GM13977 (cell line): ENCODE measurements at places on chromosomes 11 and 22.

DNA sequence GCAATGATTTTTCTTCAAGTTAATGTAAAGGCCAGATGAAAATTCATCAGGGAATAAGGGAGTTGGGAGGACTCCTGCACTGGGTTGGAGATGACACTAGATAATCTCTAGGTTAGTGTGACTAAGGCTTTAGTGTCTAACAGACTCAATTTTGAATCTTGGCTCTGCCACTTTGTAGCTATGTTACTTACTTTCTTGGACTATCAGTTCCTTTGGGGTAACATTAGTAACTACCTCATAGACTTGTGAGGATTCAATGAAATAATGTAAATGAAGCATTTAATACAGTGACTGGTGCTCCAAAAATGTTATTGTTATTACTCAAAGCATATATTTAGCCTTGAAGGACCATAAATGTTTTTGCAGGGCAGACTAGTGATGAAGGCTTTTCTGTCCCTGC is 9.6 kb upstream of the CCDC89 start:
- DNase-seq: no peak

DNA sequence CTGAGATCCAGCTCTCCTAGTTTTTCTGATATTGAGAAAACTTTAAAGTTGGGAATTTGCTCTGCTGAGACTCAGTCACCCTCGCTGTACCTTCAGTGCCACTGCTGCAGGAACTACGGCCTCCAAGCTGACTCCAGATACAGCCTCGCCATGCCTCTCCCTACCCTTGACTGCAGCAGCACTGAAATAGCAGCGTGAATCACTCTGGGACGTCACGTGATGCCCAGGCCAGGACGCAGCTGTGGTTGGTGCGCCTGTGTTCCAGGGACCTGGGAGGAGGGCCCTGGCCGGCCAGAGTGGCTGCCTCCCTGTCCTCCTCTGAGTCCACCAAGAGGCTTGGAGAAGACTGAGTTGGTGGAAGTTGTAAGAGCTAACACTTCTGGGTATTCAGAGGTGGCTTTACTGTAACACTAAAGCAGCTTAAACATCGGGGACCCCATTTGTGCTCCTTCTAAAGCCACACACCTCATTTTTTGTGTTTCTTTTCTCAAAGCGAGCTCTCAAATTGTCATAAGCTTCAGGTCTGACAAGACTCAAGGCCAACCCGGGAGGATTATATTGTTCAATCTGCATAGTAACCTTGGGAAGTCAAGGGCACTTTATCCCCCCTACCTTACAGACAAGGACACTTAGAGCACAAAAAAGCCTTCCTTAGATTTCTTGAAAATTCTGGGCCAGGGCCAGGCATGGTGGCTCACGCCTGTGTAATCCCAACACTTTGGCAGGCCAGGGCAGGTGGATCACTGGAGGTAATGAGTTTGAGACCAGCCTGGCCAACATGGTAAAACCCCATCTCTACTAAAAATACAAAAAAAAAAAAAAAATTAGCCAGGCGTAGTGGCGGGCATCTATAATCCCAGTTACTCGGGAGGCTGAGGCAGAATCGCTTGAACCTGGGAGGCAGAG is 4.2 kb upstream of the STIP1 start:
- peak; percentile 60 for DNase-seq

DNA sequence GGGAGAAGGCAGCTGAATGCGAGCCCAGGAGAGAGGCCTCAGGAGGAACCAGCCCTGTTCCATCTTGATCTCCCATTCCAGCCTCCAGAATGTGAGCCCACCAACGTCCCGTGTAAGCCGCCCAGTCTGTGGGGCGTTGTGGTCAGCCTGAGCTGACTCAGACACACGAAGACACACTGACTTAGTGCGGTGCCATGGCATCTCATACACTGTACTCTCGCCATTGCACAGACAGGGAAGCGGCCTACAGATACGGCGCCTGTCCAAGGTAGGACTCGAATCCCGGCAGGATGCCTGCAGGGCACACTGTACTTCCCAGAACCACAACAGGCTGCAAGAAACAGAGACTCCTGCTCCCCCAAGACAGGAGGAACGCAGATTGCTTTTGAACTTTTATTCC is 179.6 kb downstream of the CTTN start:
- no peak for DNase-seq

DNA sequence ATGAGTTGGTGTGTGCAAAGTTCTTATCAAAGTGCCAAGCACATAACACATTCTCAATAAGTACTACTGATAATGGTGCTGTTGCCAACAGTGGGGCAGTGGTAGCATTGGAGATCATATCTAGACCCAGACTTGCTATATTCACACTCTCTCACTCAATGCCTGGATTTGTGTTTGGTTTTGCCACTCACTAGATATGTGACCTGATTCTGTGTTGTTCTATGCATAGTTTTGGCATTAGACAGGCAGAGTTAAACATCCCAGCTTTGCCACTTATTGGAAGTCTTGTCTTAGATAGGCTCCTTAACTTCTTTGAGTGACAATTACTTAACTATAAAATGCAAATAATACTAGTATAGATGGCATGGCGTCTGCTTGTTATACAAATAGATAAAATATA is 642.6 kb upstream of the CCDC179 start:
- no peak for DNase-seq

- no peak for DNase-seq
Measured at GRCh38 chr22:43530349-43531201, 118.8 kb downstream of the MPPED1 start.

DNA sequence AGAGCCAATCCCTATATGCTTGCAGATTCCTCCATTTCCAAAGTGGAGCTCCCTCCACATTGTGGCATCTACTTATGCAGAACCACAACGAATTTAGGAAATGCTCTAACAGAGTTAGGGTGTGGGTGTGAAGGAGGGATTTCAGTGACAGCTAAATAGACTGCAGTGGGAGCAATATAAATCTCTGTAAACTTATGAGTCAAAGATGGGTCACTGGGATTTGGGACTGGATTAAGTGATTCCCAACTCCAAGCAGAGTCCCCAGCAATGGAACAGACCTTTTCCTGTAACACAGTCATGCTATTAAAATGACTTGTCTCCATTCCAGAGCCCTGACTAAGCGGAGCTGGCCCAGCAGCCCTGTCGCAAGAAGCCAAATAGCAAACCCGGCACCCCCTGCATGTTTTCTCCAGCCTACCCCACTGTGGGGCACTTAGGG is 36.6 kb downstream of the RPL27A start:
- no peak for DNase-seq

GRCh38 chr11:94477624-94478023 is 16.0 kb downstream of the MRE11 start:
- DNase-seq: no peak

DNA sequence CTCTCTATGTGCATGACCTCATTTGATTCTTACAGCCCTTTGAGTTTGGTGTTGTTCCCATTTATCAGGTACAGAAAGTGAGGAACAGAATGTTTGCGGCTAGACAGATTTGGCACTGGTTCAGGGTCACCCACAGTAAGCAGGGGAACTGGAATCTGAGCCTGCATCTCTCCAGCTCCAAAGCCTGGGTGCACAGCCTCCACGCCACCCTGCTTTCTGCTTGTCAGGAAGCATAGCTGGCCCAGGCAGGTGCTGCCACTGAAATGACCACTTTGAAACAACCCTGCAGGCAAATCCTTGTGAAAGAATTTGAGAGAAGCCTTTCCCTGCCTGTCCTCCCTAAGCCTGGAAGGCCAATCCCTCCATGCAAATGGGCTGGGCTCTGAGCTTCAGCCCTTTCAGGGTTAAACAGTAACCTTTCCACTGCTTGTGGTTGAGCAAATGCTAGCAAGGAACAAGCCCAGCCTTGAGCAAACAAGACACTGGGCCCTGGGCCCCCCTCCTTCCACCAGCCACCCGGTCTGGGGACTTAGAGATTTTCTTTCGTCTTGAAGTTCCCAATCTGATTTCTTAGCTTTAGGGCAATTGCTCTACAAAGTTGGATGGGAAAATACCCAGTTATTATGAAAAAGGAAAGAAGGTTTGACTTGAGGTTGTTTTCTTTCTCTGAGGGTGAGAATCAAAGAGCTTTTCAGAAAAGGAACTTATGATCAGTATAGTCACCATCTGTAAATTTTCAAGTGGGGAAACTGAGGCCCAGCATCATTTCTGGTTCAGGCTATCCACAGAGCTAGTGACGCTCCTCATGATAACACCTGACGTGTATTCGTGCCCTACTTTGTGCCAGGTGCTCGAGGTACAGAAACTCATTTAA is 19.4 kb downstream of the EHF start:
- no peak for DNase-seq

DNA sequence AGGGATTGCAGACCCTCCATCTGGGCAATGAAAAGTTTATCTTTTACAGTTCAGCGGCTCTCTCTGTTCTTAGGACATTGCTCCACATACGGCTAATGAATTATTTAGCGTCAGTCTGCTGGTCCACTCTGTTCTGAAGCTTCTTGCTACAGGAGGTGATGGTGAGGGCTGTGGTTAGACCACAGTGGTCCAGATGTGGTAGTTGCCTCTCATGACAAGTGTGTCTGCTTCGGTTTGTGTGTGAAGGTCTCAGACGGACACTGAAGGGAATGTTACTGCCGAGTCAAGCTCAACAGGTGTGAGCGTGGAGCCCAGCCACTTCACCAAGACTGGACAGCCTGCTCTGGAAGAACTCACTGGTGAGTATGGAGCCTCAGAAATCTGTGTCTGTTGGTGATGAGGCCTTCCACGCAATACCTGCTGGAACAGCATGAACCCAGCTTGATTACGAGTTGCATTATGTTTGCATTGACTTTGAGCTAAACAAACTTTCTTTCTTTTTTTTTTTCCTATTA is 220.8 kb downstream of the DBX1 start:
- no peak for DNase-seq

GRCh38 chr11:70476669-70477068 is 78.3 kb downstream of the CTTN start:
- no peak for DNase-seq
